ENCODE measurements at places on chromosomes 11 and 22.
A peak's percentile ranks its signal among the peaks of the same experiment; 100 is the strongest.

DNA sequence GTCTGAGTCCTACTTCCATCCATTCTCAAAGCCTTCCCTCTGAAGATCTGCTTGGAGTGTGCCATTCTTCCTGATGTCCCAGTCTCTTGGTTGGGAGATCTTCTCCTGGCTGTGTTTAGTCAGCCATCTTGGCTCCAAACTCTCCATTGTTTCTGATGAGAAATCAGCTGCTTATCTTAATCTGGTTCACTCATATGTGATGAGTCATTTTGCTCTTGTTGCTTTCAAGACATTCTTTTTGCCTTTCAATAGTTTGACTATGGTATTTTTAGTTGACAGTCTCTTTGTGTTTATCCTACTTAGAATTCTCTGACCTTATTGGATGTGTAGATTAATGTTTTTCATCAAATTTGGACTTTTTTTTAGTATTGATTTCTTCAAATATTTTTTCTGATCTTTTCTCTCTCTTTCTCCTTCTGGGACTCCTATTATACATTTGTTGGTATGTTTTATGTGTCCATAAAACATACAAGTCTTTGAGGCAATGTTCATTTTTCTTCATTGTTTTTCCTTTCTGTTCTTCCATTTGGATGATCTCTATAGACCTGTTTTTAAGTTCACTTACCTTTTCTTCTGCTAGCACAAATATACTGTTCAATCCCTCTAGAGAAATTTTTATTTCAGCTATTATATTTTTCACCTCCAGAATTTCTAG lies 77.2 kb upstream of the CLPB start:
- no peak for DNase-seq

GRCh38 chr11:118907051-118908042 lies 18.4 kb downstream of the BCL9L start:
- peak; percentile 82 for DNase-seq

GRCh38 chr22:43995798-43996169 lies 28.3 kb upstream of the PARVB start:
- no peak for DNase-seq

DNA sequence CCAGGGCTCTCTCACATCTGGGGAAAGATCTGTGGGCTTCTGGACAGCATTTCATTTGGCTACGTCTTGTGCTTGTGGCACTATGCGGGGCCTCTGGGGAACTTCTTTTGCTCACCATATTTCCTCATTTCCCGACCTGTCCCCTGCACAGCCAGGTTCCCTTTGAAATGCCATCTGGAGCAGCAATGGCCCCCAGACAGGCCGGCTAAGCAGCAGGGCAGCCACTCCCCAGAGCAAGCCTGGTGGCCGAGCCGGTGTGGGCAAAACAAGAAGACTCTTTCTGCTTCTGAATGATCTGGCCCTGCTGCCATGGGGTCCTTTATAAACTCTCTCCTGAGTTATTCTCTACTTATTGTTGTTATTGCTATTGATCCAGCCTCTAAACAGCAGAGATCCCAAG lies 190.7 kb upstream of the NECTIN1 start:
- no peak for DNase-seq

DNA sequence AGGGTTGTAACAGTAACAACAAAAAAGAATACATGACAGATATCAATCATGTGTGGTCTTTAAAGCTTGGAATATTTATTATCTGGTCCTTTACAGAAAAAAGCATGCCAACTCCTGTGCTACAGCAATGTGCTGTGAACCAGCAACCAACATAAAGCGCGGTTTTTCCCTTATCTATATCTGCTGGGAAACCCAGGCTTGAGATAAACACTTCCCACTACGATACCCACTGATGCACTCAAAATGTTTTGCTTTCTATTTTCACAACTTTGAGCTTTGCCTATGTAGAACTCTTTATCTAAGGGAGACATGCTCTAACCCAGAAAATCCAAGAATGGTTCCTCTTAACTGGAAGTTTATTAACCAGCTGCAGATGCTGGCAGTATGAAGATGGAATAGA lies 19.0 kb downstream of the ZBED5 start:
- no peak for DNase-seq

- DNase-seq, result no peak
Observed at GRCh38 chr22:48076008-48076407, 1313.6 kb downstream of the TBC1D22A start.

DNA sequence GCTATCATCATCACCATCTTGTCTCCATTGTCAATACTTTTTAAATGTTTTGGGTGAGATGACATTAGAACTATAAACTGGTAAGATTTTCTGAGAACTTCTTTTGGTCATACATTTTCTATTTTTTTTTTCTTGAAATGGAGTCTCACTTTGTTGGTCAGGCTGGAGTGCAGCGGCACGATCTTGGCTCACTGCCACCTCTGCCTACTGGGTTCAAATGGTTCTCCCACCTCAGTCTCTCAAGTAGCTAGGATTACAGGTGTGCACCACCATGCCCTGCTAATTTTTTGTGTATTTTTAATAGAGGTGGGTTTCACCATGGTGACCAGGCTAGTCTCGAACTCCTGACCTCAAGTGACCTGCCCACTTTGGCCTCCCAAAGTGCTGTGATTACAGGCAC lies 785.9 kb upstream of the ARHGAP42 start:
- no peak for DNase-seq

- peak; percentile 72 for DNase-seq
Observed at GRCh38 chr11:47186076-47186699, at the start of gene PACSIN3. Gene PACSIN3, minus strand, starts transcription at chr11:47186434. Its CDS starts 3,707 bp downstream, at chr11:47182727.

GRCh38 chr11:30015725-30016412 lies 961 bp downstream of the KCNA4 start:
- no peak for DNase-seq

DNA sequence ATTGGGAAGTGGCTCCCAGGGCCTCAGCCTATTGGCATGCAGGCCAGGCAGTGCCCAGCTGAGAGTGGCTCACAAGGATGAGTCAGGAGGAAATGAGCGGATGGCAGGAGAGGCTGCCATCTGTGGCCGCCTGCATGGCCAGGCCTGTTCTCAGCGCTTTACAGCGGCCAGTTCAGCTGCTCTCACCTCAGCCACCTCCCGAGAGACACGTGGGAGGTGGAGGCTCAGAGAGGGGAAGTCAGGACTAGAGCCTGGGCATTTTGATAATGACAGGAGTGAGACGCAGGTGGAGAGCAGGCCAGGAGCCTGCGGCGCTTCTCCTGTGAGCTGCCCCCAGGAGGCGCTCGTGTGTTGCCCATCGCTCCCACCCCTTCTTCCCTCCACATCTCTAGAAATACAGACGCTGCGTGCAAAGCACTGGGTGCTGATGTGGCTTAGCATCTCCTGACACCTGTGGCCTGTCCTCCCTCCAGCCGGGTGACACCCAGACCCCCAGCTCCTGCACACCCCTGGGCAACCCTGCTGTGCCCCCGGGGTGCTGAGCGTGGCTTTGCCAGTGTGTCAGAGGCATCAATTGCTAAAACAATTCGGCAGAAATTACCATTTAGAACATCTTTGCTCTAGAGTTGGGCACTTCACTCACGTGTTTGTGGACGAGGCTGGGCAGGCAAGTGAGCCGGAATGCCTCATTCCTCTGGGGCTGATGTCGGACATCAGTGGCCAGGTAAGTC lies 21.4 kb upstream of the PANX2 start:
- peak; percentile 81 for DNase-seq

- DNase-seq, result no peak
Observed at GRCh38 chr22:37178350-37179125, 9.5 kb downstream of the C1QTNF6 start.

DNA sequence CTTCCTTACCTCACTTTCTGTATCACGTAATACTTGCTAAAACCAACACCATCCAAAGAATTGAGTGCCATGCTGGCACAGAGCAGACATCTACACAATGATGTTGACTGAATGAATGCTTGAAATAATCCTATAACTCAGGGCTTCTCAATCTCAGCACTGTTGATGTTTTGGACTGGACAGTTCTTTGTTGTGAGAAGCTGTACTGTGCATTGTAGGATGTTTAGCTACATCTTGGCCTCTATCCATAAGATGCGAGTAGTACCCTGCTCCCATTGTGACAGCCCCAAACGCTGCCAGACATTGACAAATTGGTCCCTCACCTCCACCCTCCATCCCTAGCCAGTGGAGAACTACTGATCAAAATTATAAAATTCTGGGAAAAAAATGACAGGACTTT lies 153.4 kb downstream of the NAV2 start:
- no peak for DNase-seq

DNA sequence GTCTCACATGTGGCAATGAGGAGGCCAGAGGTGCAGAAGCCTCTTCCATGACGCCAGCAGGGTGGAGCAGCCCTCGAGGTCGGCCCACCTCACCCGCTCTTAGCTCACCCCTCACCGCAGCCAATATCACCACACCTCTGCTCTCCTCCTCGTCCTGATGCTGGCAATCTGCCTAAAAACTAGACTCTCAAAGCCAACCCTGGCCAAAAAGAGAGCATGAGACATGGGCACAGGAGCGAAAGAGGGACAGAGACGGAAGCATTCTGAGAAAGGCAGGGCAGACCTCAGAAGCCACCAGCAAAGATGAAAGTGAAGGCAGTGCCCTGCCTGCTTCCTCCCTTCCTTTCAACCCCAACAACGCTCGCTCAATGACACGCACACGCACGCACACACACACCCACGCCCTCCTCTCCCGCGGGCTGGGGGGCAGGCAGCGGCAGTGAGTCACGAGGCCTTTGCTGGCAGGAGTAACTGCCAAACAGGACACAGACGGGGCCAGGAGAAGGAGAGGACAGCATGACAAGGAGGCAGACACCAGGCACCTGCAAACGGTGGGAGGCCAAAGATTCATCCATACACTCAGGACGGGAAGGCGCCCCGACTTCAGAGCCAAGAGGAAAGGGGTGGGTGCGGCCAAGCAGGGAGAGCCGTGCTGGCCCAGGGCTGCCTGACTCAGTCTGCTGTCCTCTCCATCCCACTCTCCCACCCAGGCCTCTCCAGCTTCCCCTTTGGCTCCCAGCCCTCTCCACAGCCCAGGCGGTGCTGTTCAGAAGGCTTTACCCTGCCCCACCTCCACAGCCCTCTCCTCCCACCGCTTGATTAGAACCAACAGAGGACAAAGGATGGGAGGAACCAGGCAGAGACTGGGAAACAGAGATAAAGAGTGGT lies 11.4 kb downstream of the IGSF9B start:
- DNase-seq, result no peak

DNA sequence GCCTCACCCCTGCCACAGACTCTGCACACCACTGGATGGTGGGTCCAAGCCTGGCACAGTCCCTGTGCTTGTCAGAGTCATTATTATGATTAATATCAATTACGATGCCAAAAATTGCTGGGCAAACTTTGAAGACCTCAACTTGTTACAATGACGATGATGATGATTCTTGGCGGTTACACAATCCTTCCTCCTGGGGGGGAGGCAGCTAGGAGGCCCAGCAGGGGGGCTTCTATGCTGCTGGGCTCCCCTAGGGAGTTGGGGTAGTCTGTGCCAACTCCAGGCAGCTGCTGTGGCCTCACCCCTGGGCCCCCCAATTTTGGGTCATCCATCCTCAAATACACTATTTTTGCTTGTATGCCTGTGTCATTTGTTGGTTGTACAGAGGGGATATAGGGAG lies 12.0 kb downstream of the SLC35E4 start:
- DNase-seq, result no peak

- DNase-seq, result no peak
Observed at GRCh38 chr11:112221274-112221835, 4.9 kb upstream of the PTS start.

- peak; percentile 85 for DNase-seq
Observed at GRCh38 chr11:952406-953385, 27.0 kb downstream of the AP2A2 start.

DNA sequence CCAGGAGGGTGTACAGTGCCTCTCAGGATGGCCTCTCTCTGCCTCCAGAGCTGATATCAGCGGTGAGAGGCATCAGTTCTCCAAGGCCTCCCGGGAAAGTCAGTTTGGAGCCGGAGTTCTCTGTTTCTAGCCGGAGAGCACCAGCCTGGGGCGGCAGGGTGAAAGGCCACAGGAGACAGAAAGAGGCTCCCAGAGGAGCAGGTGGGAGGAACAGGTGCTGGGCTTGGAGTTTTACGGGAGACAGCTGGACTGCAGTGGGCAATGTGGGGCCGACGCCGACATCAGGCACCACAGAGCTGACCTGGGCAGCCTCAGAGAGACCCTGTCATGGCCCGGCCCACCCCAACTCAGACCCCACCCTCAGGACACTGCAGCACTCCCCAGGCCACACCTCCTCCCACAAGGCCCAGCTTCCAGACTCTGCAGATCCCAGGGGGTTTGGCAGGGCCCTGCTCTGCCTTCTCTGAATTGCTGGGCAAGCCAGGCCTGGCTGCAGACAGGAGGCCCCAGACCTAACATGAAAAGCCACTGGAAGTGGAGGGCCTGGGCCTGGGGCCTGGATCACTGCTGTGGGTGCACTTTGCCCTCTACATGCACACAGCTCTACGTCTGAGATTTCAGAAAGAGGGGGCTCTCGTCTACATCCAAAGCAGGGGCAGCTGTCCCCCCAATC lies 885.6 kb downstream of the BRD1 start:
- no peak for DNase-seq

- DNase-seq, result no peak
Observed at GRCh38 chr22:44678556-44679305, 23.3 kb upstream of the PRR5 start.

GRCh38 chr22:31451709-31452571 lies 37.7 kb downstream of the EIF4ENIF1 start:
- peak; percentile 21 for DNase-seq
